A549 treated with CORT108297 at 1 μM for 4 hours (cell line): ENCODE measurements at places on chromosomes 13 and 19. TPM values are rescaled to one million over a fixed set of nuclear protein-coding genes. Genes with fewer than 3 reads are reported as not detected.

Gene ZNF446
- 11.4 to 14.5 TPM (median 14.0 TPM) in 5 replicates for total RNA-seq

Gene NKPD1
- 0.09 to 0.21 TPM (median 0.10 TPM) in 5 replicates for total RNA-seq

Gene ZNF723
- not detected in 5 replicates for total RNA-seq

Gene ELAVL3
- 0.02 to 0.10 TPM (median 0.05 TPM) in 5 replicates for total RNA-seq

Gene ACP7
- 0.12 to 0.22 TPM (median 0.14 TPM) in 5 replicates for total RNA-seq

Gene VSTM2B
- total RNA-seq = 0.07 to 0.09 TPM in 2 of 5 replicates, not detected in the others

Gene RAD23A
- 70.7 to 86.3 TPM (median 80.4 TPM) in 5 replicates for total RNA-seq

Gene FGF14
- total RNA-seq = 0.12 TPM in 1 of 5 replicates, not detected in the others

Gene SLC25A41
- 0.09 to 0.17 TPM (median 0.15 TPM) in 4 of 5 replicates, not detected in the other for total RNA-seq

Gene ERICH6B
- total RNA-seq = not detected in 5 replicates

Gene PRR20C
- total RNA-seq = not detected in 5 replicates
